Activated T-helper 1 cell treated with anti-CD3 and anti-CD28 coated beads, Interleukin-2, amount 50 U/mL, for 16 hours (primary cell): ENCODE measurements at places on chromosomes 16 and 17.

- DNase-seq: no peak
Measured at GRCh38 chr17:80822700-80823410, 168.8 kb upstream of the CHMP6 start.

GRCh38 chr16:47431960-47432359 is 28.9 kb downstream of the ITFG1 start:
- DNase-seq: no peak

GRCh38 chr16:11076259-11077018 is 132.1 kb downstream of the CLEC16A start:
- no peak for DNase-seq

- no peak for DNase-seq
Measured at GRCh38 chr16:52494621-52495020, 52.3 kb downstream of the TOX3 start.

- no peak for DNase-seq
Measured at GRCh38 chr16:78444-79150, 572 bp downstream of the MPG start.

- no peak for DNase-seq
Measured at GRCh38 chr17:50766222-50767023, 895 bp downstream of the ANKRD40CL start.

DNA sequence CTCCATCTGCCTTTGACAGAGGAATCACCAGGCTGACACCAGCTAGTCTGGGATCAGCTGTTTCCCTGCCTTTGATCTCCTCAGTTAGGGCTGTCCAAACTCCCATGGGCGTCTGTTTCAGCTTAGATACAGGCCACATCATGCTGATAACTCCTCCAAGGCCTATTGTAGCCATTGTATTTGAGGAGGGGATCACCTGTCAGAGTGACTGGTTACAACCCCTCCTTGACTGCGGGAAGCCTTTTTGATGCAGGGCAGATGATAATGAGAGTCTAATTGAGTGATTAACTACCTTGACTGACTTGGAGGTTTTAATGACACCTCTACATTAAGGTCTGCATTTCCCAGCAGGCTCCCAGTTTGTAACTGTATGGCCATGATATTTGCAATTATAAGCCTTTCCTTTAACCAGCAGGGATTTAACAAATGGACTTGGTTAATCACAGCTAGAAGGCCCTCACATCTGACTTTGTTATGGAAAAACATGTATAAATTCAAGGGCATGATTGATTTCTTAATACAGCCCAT is 863.5 kb downstream of the KCNJ2 start:
- no peak for DNase-seq

DNA sequence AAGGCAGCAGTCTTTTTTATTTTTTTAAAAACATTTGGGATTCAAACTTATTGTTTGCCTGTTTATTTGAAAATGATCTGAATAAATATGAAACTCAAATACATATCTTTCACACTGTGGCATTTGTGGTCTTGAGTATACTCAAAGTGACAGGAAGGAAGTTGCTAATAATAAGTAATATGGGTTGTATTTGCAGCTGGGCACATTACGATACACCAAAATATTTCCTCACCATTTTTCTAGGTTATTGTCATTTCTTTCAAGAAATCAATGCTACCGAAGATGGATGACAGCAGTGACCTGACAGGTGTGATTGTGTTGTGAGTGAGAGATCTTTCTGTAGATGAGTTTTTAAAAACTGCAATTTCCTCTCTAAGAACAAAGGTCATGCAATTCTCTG is 665.7 kb downstream of the CDH8 start:
- no peak for DNase-seq

DNA sequence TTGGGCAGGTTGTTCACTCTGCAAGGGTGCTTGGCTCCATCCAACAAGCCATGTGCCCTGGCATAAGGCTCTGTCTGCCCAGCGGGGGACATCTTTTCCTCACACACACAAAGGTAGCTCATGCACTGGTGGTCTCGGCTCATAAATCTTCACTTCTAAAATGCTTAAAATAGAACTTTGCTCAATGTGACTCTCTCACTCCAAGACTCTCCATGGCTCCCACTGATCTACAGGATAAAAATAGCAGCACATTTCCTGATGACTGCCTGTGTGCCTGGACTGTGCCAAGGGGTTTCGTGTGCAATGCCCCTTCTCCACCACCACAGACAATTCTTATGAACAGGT is 15.1 kb upstream of the CIBAR2 start:
- DNase-seq: no peak

DNA sequence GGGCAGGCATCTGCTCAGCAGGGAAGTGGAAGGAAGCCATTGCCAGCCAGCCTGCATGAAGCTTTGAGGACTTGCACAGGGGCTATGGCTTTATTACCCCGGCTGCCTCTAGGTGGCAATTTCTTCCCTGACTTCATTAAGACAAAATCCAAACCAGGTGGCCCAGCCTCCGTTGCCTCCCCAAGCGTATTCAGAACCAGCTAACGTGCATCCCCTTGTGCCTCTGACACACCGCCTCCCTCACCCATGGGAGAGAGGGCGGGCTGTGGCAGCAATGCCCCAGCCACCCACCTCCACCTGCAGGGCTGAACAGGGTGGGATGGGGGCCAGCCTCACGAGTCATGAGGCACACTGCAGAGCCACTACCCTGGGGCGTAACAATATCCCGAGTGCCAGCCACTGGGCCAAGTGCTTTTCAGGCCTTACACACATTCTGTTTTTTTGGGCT is 6.8 kb downstream of the KIFC3 start:
- no peak for DNase-seq

GRCh38 chr16:67781565-67781921 is 24.8 kb downstream of the RANBP10 start:
- no peak for DNase-seq

DNA sequence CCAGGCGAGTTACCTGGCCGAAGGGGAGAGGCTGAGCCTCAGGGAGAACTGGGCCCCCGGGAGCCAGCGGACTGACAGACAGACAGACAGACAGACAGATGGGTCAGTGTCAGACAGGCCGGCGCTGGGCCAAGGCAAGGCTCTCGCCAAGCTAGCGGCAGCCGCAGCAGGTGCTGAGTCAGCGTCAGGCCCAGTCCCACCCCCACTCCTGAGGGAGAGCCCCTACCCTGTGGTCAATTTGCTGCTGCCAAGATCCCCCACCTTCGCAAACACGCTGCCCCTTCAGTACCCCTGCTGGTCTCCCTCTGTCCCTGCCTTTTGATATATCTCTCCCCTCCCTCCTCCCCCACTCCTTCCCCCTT is 1.5 kb downstream of the FGF11 start:
- DNase-seq: no peak

DNA sequence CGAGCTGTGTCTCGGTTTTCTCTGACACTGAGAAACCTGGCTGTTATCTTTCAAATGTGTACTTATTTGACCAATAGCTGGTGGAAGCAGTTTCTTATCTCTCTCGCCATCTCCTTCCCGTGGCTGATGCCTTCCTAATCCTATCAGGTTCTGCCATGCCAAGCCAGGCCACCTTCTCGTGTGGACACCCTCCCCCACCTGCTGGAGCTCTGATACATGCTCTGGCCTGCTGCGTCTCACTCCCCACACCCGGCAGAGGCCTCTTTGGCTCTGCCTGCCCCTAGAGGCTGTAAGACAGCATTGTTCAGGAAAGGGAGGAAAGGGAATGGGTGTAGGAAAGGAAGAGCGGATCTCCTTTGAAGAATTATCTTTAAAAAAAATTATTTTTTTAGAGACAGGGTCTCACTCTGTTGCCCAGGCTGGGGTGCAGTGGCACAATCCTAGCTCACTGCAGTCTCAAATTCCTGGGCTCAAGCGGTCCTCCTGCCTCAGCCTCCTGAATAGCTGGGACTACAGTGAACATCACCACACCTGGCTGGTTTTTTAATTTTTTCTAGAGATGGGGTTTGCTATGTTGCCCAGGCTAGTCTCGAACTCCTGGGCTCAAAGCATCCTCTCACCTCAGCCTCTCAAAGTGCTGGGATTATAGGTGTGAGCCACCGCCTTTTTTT is 7.5 kb upstream of the ARMC5 start:
- no peak for DNase-seq

DNA sequence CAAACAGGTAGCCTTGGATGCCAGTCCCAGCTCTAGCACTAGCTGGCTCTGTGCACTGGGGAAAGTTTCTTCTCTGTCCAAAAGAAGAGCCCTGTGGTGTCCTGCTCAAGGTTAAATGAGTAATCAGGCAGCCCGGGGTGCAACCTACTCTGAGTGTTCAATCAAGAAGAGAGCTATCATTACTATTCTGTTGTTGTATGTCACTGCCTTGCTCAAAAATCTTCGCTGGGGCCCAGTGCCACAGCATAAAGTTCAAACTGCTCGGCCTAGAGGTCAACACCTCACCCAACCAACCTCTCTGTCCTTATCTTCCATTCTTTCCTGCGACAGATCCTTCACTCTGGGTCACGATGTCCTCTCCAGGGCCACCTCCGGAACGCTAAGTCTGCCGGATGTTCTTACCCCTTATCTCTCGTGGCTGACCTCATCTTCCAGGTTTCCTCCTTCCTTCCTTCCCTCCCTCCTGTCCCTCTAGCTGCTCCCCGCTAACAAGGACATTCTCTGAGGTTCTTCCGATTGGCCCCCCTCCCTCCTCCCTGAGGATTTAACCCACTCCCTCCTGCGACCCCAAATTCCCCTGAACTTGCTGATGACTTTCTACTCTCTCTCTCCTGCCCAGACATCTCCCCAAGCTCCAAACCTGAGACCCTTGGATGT is 4.4 kb downstream of the FDXR start:
- DNase-seq: no peak

DNA sequence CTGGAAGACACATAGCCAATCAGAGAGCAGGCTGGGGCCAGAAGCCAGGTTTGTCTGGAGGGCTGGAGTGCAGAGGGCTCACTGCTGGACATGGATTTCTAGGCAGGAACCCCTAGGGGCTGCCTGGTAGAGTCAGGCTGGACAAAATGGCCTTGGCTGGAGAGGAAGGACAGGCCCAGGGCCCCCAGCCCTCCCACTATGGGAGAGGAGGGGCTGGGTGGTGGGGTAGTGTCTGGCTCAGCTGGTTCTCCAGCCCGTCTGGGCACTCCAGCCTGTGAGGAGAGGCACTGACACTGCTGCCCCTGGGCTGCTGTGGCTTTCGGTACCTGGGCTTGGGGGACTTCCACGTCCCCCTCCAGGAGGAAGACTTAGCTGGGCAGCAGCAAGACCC is 21.7 kb upstream of the DOK4 start:
- no peak for DNase-seq

- no peak for DNase-seq
Measured at GRCh38 chr16:12540290-12540689, 263.4 kb downstream of the CPPED1 start.

GRCh38 chr17:55383771-55384642 is 37.6 kb downstream of the MMD start:
- no peak for DNase-seq

- DNase-seq: no peak
Measured at GRCh38 chr16:13435873-13436474, 484.0 kb upstream of the ERCC4 start.

DNA sequence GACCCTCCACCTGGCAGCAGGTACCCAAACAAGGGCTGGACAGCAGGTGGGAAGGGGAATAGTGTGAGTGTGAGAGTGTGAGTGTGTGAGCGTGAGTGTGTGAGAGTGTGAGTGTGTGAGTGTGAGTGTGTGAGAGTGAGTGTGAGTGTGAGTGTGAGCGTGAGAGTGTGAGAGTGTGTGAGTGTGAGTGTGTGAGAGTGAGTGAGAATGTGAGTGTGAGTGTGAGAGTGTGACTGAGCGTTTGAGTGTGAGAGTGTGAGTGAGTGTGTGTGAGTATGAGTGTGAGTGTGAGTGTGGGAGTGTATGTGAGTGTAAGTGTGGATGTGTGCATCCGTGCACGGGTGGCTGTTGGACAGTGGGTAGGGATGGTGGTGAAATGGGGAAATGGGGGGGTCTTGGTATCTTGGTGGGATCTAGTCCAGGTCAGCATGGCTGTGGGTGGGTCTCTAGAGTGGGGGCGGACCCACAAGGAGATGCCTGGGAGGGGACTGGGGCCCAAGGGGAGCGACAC is 408 bp downstream of the ADGRG1 start:
- no peak for DNase-seq
